Inflammatory macrophage (primary cell): ENCODE measurements at places on chromosomes 6 and 20.

- peak; percentile 88 for DNase-seq
Observed at GRCh38 chr6:73585566-73586415, 65.0 kb upstream of the EEF1A1 start.

DNA sequence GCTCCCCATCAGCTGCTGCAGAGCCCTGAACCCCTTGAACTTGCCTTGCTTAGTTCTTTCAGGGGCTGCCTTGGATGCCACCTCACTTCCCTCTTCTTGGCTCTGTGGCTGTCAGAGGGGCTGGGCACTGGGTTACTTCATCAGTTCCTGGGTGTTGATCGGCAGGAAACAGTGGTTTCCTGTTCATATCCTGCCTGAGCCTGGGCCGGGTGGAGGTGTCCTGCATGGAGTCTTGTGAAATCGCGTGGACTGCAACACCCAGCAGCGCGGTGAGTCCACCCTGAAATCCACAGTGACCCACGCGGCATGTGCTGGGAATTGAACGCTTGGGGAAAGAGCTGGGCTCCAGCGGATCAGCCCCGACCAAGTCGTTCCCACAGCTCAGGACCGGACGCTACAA lies 97.5 kb downstream of the CDH26 start:
- peak; percentile 82 for DNase-seq

GRCh38 chr6:4723383-4723782 lies 52.8 kb upstream of the CDYL start:
- no peak for DNase-seq

DNA sequence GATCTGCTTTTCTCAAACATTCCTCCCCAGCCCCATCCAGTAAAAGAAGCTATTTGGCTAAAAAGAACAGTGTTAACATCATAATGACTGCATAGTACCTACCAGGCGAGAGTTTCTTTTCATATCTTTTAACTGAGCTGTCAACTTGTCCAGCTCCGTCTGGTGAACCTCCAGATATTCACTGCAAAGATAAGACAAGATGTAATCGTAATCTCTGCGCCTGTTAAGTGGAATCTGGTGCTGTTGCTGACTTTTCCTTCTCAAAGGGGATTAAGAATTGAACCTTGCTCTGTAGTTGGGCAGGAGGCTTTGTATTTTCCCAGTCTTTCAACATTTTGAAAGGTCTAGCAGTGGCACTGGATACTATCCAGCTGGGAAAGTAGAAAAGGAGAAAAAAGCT lies 63.0 kb downstream of the RIPOR2 start:
- no peak for DNase-seq

DNA sequence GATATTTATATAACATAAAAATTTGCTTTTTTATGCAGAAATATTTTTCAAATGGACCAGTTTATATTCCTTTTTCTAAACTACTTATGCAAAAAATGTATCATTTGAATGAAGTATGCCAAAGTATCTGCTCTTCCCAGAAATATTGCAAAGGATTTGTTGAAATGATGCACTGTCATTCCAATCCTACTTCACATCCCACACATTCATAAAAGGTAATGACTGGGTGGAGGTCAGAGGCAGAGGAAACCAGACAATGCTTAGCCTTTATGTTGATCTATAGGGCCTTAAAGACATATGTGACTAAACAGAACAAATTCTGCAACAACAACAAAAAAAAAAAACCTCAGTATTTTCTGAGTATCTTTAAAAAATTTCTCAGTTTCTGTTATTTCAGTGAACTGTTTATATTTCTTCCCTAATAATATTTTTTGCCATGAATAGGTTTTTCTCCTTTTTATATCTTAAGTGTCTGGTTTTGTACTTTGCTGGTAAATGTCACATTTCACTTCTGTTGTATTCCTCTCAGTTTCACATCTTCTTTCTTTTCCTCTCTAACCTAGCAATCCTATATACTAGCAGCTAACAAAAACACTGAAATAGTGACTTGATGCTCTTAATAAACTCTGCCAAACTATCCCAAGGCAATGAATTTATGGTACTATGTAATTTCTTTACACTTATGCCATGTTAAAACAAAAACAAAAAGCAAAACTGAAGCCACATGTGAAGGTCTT lies 374.1 kb downstream of the BCKDHB start:
- no peak for DNase-seq

DNA sequence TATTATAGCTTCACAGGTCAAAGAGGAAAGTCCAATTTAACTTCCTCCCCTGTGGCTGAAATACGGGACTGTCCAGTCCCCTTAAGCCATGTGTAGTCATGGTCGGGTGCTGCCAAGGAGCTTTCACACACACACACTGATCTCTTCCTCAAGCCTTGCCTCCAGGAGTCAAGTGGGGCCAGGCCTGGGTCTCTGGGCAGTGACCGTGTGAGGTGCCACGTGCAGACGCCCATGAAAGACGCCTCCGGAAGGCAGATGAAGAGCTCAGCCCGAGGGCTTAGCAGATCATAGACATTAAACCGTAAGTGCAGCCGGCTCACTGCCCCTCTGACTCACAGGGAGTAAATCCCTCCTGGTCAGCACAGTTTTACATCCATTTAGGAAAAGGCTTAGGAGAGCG lies 4.2 kb downstream of the GABRR2 start:
- peak; percentile 61 for DNase-seq

DNA sequence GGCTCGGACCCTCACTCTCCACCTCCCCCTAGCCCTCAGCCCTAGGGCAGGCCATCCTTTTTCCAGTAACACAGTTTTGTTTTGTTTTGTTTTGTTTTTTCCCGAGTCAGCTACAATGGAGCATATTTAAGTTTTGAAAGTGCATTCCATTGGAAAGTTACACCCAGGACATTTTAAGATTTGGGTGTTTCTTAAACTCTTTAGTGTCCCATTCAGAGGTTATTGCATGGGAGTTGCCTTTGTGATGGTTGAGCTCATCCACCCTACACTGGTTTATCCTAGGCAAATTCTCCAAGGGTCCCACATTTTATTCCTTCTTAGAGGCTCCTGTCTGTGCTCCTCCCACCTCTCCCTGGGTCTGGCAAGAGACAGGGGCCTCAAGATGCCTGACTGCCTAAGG lies 58.9 kb downstream of the THBS2 start:
- no peak for DNase-seq

DNA sequence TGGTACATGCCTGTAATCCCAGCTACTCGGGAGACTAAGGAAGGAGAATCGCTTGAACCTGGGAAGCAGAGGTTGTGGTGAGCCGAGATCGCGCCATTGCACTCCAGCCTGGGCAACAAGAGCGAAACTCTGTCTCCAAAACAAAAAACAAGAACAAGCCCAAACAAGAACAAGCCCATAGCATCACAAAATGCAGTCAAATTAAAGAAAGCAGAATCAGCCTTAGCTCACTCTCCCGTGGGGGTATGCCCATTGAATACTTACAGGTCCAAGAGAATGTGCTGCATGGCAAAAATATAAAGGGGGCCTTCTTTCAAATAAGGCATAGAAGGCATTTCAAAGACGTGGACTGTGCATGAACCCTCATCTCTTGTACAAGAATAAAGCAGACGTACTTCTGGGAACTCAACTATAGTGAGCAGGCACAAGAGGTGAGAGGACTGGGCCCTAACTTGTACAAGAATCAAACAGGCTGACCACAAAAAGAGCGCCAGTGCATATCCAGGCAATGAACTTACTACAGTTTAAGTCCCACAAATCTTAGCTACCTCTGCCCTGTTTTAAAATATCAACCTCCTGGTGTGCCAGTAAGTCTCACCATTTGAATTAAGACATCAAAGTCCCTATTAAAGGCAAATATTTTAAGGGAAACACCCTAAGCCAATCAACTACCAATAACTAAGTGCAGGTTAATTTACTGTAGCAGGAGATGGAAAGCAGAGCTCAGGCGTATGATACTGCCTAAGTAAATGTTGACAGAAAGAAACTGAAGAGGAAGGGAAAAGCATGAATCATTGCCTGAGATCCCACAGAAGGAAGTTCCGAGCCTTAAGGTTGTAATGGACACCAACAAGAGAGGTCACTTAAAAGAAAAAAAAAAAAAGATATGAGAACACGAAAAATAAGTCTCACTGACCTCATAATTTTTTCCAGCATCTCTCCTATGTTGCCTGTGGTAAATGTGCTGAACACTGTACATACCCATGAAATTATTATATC lies 37.4 kb downstream of the TOMM6 start:
- peak; percentile 59 for DNase-seq

- DNase-seq, result no peak
Observed at GRCh38 chr20:51570739-51571459, 28.4 kb upstream of the NFATC2 start.

DNA sequence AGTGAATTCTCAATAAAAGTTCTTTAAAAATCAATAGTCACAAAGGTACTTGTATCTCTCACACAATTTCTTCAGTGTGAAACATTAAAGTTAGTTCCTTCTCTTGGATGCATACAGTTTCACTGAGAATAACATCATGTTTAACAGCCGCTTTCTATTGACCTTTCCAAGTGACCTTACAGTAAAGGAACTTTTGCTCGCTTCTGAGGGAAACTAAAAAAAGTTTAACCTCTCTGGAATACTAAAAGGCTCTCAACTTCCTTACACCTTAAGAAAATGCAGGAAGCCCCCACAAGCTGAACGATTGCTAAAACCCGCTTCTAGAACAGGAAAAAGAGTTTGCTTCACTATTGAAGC lies 1.3 kb downstream of the RRAGD start:
- no peak for DNase-seq

DNA sequence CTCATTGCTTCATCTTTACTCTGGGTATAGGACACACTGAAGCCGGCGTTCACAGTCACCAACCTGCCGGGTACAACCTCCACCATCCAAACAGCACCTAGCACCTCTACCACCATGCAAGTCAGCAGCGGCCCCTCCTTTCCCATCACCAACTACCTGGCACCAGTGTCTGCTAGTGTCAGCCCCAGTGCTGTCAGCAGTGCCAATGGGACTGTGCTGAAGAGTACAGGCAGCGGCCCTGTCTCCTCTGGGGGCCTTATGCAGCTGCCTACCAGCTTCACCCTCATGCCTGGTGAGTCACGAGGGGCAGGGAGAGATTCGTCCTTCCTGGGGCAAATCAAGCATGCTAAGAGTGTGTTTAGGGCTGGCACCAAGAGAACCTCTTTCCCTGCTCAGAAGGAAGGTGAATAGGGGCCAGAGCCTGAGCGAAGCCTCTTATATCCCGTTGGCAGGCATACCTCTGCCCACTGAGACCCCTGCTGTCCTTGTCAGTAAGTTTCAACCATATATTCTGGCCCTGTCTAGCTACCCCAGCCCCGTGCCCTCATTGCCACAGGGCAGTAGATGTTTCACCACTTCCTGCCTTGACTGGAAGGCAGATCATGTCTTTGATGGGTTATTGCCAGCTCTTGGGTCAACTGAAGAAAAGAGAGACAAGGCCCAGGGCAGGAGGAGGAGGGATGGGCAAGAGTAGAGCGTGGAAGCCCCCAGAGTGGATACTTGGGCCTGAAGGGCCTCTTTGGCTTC lies 4.8 kb downstream of the SRF start:
- no peak for DNase-seq

DNA sequence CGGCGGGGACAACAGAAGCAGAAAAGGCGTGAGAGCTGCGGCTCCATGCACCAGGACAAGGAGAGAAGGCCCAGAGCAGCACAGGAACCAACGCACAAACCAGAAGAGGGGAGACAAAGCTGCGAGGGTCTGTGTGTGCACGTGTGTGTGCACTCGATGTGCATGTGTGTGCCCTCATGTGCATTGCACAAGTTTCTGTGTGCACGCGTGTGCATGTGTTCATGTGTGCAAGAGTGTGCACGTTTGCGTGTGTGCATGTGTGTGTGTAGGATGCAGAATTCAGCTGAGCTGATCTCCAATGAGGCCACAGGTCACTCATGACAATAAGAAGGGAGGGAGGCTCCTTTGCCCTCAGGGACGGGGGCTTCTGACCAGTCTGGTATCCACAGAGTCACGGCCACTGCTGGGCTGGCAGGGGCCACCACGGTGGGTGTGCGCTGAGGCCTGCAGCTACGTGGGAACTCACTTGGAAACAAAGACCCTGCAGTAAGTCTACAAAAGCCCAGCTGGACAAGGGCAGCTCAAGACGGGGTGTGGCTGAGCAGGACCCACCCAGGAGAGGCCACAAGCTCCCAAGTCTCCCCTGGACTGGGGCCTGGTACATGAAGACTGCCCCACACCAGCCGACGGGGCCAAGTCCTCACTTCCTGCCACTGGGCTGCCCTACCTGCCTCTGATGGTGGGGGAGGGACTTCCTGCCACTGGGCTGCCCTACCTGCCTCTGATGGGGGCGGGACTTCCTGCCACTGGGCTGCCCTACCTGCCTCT lies 48.1 kb upstream of the CHRNA4 start:
- DNase-seq, result no peak
